T-cell (primary cell): ENCODE measurements at places on chromosomes 13 and 19.

DNA sequence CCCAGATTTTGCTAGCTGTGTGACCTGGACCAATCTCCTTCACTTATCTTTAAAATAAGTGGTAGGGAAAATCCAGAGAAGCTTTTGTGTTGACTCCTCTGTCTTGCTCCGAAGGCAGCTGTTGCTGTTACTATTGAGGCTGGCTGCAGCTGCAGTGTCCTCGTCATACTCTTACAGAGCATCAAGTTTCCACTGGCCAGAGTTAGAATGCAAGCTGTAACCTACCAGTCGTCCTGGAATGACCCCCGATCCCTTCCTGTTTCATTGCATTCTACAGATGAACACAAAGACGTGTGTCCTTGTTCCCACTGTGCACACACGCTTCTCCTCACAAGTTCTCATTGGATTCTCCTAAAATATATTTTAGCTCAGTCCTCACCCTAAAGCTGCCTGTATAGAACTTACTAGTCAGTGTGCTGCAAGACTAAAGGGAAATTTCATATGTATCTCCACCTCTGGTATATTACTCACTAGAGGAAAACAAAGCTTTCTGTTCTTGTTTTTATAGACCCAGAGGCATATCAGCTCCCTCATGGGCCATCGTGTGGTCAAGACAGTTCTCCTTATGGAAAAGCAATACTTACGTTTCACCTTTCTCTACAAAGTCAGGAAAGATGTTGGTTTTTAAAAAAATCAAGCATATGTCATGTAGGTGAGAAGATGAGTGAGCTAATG lies 589.8 kb downstream of the LMO7 start:
- no peak for DNase-seq

- no peak for DNase-seq
These were observed 7.0 kb downstream of the KLF5 start for GRCh38 chr13:73065665-73066340.

GRCh38 chr13:33740134-33740538 lies 77.8 kb upstream of the RFC3 start:
- DNase-seq = no peak

GRCh38 chr19:37172368-37173366 lies at the start of gene ZNF585A:
Gene ZNF585A (minus strand): TSS chr19:37172695. CDS start chr19:37169910, 2,785 bp downstream.
- peak; percentile 96 for DNase-seq

DNA sequence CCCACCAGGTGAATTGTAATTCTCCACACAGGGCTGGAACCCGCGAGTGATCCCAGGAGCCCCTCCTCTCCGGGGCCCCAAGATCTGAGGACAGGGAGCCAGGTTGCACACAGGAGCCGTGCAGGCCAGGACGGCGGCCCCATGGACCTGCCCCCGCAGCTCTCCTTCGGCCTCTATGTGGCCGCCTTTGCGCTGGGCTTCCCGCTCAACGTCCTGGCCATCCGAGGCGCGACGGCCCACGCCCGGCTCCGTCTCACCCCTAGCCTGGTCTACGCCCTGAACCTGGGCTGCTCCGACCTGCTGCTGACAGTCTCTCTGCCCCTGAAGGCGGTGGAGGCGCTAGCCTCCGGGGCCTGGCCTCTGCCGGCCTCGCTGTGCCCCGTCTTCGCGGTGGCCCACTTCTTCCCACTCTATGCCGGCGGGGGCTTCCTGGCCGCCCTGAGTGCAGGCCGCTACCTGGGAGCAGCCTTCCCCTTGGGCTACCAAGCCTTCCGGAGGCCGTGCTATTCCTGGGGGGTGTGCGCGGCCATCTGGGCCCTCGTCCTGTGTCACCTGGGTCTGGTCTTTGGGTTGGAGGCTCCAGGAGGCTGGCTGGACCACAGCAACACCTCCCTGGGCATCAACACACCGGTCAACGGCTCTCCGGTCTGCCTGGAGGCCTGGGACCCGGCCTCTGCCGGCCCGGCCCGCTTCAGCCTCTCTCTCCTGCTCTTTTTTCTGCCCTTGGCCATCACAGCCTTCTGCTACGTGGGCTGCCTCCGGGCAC lies 3.9 kb downstream of the FFAR1 start:
- DNase-seq = no peak

GRCh38 chr19:19866611-19867248 lies 1.0 kb downstream of the ZNF253 start:
- DNase-seq = peak; percentile 30
